ENCODE measurements at places on chromosomes 12 and 14.

GRCh38 chr12:10663869-10664268, 10.0 kb downstream of the STYK1 start:
- no peak for DNase-seq

GRCh38 chr12:132593938-132594358, 16.4 kb downstream of the LRCOL1 start:
- DNase-seq, result peak; percentile 89

- no peak for DNase-seq
These were observed 13.0 kb upstream of the VPS37B start for GRCh38 chr12:122908915-122909314.

DNA sequence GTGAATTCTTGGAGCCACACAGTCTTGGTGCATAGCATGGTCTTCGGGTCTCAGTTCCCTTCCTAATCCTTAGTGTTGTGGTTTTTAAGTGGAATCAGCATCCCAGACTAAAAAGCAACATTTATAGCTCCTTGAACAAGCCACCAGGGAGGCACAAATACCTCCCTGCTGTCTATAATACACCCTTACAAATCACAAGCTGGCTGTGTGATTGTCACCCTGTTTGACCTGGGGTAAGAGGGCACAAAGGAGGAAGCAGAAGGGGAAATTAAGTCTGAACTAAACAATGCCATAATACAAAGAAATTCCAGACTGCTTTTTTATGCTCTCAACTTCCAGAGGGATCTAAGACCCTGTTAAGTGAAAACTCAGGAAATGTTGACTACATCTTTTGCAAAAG, 7.7 kb upstream of the MMP19 start:
- no peak for DNase-seq

DNA sequence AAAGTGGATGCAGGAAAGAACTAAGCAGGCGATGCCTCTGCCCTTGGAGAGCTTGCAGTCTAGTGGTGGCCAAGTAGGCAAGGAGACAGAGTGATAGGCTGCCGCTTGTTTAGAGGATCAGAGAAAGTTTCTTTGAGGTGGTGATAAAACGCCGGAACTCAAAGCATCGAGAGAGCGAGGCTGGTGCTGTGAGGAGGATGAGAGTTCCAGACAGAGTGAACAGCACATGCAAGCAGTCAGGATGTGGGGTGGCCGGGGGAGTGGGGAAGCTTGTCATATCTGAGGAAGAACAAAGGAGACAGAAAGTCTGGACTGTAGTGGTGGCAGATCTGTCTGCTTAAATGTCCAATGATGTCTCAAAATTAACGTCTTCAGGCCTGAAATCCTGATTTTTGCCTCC, 319.7 kb downstream of the SNAPC1 start:
- DNase-seq, result no peak

DNA sequence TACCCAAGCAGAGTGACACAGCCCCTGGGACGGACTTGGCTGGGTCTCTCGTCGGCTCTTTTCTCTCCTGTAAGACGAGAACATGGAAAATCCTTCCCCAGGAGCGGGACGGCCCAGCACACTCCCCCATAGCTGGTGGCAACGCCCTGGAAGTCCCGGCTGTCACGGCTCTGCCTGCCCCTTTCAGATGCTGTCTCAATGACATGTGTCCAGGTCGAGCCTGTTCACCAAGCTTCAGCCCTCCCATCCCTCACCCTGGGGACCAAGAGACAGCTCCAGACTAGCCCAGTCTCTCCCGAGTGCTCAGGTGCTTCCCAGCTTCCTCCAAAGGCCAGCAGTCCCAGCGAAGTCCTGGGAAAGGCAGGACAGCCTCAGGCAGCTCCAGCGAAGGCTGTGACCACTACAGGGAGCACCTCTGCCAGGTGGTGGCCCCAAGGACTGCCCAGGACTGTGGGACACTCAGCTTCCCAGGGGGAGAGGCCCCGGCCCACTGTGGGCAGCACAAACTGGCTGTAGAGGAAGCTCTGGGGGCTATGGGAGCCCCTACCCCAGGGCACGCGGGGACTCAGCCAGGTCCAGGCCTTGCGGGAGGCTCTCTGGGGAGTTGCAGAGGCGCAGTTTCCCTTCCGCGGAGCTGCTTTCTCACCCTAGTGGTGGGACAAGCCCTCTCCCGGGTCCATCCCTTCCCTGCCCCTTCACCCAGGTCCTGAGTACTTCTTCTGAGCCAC, 33.6 kb downstream of the TNFAIP2 start:
- DNase-seq, result no peak

DNA sequence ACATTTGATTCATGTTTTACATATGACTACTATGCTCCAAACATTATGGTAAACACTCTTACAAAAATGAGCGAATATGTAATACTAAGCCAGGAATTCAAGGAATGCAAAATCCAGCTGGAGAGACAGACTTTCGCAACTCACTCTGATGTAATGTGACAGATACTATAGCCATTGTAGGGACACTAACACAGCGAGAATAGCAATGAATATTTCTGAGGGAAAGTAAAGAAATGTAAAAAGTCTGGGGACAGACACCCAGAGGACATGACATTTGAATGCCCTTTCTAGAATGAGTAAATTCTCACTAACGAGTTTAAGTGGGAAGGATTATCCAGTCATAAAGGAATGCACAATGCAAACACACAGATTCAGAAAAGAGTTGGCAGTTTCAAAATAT, 121.9 kb downstream of the PIK3C2G start:
- peak; percentile 87 for DNase-seq

DNA sequence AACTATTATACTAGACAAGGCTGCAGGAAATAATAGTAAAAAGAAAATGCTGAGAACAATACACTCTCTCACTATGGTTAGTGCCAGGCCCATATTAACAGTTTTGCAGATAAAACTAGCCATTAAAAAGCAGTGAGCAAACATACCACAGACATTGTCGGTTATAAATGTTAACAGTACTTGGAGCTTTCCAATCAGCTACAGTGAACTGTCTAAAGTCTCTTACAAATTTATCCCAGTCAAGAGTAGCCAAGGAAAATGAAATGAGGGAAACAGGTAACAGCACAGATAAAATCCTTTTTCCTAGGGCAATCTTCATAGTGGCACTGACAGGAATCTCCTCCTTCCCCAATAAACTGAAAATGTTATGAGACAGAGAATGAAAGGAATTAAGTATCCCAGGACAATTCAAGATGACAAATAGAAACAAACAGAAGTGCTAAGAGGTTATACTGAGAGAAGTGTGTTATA, 30.8 kb downstream of the PAWR start:
- DNase-seq, result no peak

Measured in kidney glomerular epithelial cell (primary cell).